HFFc6 (cell line): ENCODE measurements at places on chromosomes 3 and 15.

- no peak for DNase-seq
Measured at GRCh38 chr3:40844896-40845295, 320.1 kb downstream of the ZNF621 start.

- peak; percentile 42 for DNase-seq
Measured at GRCh38 chr3:21621181-21621651, 129.8 kb downstream of the ZNF385D start.

- DNase-seq, result no peak
Measured at GRCh38 chr3:196047391-196048030, 34.4 kb downstream of the TFRC start.

- no peak for DNase-seq
Measured at GRCh38 chr3:45321607-45322391, 66.6 kb upstream of the LARS2 start.

- DNase-seq, result peak; percentile 97
Measured at GRCh38 chr15:96234109-96234892, 96.2 kb upstream of the NR2F2 start.

- no peak for DNase-seq
Measured at GRCh38 chr3:161354554-161354953, 16.8 kb downstream of the SPTSSB start.

DNA sequence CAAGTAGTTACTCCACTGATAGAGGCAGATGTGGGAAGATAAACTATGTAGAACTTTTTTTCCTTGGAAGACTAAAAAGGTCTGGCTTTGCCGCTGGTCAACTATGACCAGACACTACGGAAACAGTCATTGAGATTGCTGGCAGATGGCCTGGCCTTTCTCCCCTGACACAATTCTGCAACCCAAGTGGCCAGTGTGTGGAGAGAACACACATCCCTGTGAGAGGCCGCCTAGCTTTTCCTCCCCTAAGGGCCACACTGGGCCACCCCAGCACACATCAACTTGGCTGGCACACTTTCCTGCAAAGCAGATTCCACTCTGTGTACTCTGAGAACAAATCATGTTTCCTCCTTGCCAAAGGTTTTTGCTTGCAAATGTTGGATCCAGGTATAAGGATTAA lies 10.4 kb upstream of the TJP1 start:
- DNase-seq, result no peak

DNA sequence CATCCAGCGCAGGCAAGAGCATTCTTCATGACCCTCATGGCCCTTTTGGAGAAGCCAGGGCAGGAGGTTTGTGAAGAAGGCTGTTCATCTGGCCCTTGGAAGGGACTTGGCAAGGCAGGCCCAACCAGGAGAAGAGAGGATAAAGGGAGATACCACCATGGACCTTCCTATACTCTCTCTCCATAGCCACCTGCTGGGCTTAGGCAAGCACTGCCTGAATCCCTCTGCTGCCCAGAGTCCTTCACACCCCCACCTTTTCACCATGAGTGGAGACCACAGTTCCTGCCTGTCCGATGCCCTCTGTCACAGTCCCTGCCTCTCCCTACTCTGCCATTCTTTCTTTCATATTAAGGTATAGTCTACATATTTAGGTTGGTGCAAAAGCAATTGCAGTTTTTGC lies 10.6 kb upstream of the SFMBT1 start:
- no peak for DNase-seq

DNA sequence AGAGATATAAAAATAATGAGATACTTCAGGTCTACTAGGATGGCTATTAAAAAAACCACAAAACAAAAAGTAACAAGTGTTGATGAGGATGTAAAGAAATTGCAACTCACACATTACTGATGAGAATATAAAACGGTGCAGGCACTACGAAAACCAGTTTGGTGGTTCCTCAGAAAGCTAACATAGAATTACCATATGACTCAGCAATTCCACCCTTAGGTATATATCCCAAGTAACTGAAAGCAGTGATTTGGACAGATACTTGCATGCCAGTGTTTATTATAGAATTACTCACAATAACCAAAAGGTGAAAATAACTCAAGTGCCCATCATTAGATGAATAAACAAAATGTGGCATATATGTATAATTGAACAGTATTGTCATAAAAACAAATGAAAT lies 87.5 kb upstream of the MELTF start:
- peak; percentile 3 for DNase-seq

GRCh38 chr3:59920822-59921221 lies 871.0 kb upstream of the CFAP20DC start:
- no peak for DNase-seq

GRCh38 chr3:158961471-158961870 lies 159.6 kb downstream of the MFSD1 start:
- DNase-seq, result no peak

DNA sequence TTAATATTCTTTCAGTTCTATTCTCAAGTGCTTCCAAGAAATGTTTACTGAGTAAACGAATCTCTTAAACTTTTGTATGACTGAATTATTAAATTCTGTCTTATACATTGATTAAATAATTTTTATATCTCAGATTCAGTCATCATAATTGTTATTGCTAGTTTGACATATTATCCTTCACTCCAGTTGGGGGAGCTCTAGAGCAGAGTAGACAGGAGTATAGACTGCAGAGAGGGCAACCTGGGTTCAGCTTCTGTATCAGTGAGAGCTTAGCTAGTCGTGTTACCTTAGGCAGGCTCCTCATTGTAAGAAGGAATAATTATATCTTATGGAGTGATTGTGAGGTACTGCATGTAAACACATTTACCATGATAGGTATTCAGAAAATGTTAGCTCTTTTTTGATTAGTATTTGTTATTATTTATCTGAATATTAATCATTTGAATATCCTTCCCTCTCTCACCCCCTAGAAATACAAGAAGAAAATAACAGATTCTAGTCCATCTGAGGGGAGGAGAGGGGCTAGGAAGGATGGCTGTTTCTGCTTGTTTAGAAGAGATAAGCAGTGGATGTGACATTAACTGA lies 31.0 kb upstream of the ZCWPW2 start:
- peak; percentile 23 for DNase-seq

DNA sequence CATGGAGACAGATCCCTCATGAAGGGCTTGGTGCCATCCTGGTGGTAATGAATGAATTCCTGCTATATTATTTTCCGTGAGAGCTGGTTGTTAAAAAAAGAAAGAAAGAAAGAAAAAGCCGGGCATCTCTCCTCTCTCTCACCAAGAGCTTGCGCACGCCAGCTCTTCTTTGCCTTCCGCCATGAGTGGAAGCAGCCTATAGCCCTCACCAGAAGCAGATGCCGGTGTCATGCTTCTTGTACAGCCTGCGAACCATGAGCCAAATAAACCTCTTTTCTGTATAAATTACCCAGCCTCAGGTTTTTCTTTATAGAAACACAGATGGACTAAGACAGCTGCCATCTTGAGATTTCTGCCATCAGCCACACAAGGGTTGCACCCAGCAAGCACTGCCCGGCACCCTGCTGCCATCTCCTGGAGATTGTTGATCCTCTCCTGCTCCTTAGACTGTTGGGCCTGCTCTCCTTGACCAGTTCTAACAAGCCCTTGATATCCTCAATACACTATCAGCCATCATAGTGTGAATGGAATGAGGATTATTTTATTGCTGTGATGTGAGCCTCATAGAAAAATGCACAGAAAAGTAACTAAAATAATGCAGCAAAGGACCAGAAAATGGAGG lies 3.5 kb upstream of the AHSG start:
- DNase-seq, result no peak

DNA sequence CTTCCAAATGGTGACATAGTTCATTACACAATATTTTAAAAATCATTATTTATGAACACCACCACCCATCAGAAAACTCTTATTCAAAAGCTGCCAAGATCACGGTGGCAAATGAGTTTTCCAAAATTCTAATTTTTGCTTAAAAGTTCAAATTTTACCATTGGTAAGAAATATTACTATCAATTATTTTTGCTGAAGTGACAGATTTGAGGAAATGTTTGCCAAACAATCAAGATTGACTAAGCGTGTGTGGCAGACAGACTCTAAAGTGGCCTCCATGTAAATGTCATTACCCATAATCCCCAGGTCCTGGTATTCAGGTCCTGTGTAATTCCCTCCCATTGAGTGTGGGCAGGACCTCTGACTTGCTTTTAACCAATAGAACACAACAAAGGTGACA lies 35.0 kb downstream of the ZNF280D start:
- no peak for DNase-seq

- DNase-seq, result no peak
Measured at GRCh38 chr3:140277886-140278285, 342.9 kb downstream of the CLSTN2 start.

- no peak for DNase-seq
Measured at GRCh38 chr3:84039099-84039498, 919.7 kb upstream of the CADM2 start.

DNA sequence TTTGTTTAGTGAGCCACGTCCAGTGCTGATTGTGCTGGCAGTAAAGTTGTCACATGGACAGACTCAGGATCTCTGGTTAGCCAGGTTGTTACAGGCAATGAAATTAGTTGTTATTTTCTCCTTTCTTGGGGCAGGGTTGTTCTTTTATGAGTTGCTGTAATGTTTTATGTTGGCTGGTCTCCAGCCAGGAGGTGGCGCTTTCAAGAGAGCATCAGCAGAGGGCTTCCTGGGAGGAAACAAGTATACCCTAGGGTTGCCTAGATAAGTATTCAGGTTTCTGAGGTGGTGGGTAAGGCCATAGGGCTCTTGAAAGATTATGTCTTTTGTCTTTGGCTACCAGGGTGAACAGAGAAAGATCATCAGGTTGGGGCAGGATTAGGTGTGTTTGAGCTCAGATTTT lies 14.5 kb upstream of the CFAP20DC start:
- DNase-seq, result no peak

DNA sequence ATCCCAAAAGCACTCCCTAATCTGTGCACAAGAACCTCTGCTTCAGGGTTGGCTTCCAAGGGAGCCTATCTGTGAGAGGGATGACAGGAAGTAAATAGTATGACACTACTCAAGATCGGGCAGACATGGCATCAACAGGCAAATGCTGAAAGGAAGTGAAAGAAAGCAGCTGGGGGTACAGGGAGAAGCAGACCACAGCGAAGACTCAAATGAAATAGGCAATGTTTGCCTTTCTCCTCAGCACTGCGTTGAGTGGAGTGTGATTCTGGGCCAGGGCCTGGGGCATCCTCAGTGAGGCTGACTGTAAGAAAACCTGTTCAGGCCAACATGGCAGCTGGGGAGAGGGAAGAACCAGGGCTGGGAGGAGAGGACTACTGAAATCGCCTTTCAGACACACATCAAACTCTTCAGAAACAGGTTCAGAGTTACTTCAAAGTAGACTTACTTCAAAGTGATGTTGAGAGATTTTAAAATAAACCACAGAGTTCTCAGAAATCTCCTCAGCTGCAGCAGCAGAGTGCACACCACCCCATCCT lies 96.6 kb downstream of the SLC9A9 start:
- no peak for DNase-seq

- peak; percentile 27 for DNase-seq
Measured at GRCh38 chr3:4841776-4842440, 137.3 kb upstream of the BHLHE40 start.

- DNase-seq, result no peak
Measured at GRCh38 chr3:122246199-122246598, 62.7 kb downstream of the CASR start.

DNA sequence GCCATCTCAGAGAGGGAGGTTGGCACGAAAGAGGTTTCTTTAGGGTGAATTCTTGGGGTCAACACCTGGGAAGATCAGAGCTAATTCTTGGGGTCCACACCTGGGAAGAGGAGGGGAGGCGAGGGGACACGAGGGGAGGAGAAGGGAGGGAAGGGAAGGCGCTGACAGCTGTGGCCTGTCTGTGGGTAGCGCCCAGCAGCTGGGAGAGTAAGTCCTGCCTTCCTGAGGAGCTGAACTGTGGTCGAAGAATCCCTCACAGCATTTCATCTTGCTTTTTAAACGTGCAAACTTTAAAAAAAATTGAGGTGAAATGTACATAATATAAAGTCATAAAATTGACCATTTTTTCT lies 63.2 kb upstream of the CGNL1 start:
- DNase-seq, result no peak

DNA sequence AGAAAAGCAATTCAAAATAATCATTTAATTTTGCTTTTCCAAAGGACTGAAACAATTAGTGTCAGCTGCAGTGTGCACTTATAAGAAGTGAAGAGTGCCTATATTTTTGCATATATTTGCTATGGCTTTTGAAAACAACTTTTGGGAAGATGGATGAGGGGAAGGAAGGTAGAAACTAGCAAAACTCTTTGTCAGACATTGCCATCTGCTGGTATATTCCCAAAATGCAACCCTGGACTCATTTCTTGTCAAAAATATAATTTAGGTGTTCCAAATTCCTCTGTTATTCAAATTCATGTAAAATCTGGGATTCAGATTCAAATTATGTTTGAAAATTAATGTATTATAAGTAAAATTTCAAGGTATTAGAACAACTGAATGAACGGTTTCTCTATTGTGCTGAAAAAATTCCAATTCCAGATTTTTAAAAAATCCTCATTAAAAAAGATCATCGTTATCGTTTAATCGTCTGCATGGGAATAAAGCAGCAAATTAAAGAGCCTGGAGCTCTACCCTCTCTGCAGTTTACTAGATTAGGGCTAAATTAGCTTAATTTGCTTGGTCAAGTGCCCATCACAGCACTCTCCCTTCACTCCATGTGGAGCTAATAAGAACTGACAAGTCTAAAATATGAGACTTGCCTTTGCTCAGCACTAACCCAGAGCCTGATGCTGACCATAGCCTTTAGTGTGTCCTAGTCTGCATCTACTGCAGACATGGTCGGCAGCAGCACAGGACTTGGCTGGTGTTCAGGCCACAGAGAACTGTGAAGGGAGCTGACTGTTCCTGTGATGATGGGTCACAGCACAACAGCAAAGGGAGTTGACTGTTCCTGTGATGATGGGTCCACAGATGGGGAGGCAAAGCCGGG lies 67.9 kb upstream of the MITF start:
- DNase-seq, result peak; percentile 28

DNA sequence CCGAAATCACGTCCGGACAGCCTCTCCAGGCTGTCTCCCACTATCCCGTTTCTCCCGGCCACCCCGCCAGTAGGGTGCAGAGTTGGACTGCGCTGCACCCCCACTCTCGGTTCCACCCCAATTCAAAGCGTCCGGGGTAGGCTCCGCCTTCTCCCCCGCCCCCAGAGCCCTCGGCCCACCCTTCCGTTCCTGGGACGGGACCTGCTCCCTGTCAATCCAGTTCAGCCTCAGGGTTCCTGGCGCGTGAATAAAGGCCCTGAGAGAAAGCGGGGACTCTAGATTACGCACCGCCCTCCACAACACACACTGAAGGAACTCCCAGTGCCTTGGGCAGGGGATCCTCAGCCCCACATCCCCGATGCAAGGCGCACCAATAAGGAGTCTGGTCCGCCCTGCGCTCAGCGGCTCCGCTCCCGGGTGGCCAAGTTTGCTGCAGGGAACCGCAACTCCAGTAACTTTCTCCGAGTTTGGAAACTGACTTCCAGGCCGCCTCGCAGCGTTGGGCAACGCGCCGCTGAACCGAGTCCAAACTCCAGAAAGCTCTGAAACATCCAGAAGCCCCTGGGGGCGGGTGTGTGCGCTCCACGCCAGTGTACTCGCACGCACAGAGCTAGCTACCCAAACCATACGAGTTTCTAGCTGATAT lies 1.9 kb downstream of the ADAMTS9 start:
- DNase-seq, result peak; percentile 76

- DNase-seq, result peak; percentile 75
Measured at GRCh38 chr15:92451225-92451825, 57.6 kb downstream of the ST8SIA2 start.

GRCh38 chr3:59809710-59810444 lies 760.1 kb upstream of the CFAP20DC start:
- no peak for DNase-seq

- DNase-seq, result no peak
Measured at GRCh38 chr3:79038636-79039035, 729.2 kb downstream of the ROBO1 start.
